SHP77 (cell line): ENCODE measurements at places on chromosomes 11 and 22.

- peak; percentile 76 for DNase-seq
These were observed 45.9 kb upstream of the SYT7 start for GRCh38 chr11:61626580-61627380.

GRCh38 chr11:33692013-33692504 is 8.6 kb downstream of the C11orf91 start:
- DNase-seq = no peak

- no peak for DNase-seq
These were observed 1.2 kb downstream of the DYNC2H1 start for GRCh38 chr11:103110391-103110790.

GRCh38 chr11:74605403-74605802 is 13.0 kb downstream of the POLD3 start:
- no peak for DNase-seq

- no peak for DNase-seq
These were observed 540 bp downstream of the MEN1 start for GRCh38 chr11:64809781-64810241.

GRCh38 chr22:20663941-20664593 is 109.8 kb upstream of the SERPIND1 start:
- DNase-seq = no peak

DNA sequence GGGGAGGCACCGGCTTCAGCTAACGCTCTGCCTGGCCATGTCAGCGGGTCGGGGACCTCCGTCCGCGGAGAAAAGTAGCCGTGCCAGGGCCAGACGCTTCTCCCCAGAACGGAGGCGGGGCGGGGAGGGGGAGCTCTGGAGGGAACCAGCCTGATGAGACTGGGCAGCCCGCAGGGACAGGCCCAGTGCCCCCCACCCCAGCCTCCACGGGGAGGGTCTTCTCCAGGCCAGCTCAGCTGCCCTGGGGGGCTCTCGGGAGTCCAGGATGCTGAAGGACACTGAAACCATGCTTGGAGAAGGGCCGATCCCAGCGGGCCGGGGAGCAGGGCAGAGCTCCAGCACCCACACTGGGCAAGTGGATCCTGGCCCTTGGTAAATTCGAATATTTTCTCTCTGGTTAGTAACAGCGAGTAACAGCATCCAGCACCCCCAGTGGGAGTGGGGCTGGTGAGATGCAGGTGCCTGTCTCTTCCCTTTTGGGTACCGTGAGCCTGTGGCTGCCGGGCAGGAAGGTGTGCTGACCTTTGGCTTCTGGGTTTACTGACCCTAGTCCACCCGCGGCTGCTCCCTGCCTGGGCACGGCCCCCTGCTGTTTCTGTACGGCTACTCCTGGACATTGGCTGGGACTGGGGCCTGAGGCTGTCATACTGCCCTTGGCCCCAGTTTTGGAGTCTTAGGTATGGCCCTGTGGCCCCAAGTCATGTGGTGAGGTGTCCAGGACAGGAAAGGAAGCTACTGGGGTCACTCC is 35.8 kb downstream of the GRAMD4 start:
- no peak for DNase-seq

- DNase-seq = no peak
These were observed 19.8 kb upstream of the FJX1 start for GRCh38 chr11:35598254-35599125.

GRCh38 chr11:66238786-66239413 is 29.5 kb upstream of the RAB1B start:
- no peak for DNase-seq

- DNase-seq = no peak
These were observed 14.3 kb upstream of the CAPN5 start for GRCh38 chr11:77052518-77052917.

GRCh38 chr22:31953261-31953660 is 8.9 kb downstream of the YWHAH start:
- DNase-seq = no peak

DNA sequence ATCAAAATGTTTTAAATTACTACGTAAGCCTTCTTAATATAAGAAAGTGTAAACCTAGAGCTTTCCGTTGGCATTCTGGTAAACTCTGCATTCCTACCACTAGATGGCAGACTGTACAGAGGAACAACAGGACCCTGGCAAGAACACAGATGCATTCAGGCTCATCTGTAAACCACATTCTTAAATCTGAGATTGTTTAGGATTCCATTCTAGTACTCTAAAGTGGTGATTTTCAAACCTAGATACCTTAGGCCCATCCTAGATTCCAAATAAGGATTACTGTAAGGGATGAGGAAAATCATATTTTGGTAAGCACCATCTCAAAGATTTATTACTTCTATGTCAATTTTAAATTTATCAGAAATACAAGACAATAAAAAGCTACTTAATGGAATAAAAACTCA is 26.9 kb downstream of the PICALM start:
- DNase-seq = peak; percentile 61

DNA sequence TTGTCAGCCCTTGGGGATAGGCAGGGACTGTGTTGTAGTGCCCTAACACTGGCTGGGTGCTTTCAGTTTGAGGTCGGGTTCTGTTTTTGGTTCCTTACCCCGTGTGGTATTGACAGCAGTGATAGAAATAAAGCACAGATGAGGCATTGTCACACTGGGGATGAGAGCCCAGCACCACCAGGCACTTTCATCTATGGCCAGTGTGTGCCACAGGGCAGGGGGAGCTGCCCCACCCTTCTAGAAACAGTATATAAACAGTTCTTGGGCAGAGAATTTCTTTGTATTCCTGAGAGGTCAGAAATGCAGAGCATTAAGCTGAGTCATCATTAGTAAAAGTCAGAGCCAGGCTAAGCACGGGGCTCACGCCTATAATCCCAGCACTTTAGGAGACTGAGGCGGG is 23.1 kb upstream of the CDC42EP2 start:
- no peak for DNase-seq

DNA sequence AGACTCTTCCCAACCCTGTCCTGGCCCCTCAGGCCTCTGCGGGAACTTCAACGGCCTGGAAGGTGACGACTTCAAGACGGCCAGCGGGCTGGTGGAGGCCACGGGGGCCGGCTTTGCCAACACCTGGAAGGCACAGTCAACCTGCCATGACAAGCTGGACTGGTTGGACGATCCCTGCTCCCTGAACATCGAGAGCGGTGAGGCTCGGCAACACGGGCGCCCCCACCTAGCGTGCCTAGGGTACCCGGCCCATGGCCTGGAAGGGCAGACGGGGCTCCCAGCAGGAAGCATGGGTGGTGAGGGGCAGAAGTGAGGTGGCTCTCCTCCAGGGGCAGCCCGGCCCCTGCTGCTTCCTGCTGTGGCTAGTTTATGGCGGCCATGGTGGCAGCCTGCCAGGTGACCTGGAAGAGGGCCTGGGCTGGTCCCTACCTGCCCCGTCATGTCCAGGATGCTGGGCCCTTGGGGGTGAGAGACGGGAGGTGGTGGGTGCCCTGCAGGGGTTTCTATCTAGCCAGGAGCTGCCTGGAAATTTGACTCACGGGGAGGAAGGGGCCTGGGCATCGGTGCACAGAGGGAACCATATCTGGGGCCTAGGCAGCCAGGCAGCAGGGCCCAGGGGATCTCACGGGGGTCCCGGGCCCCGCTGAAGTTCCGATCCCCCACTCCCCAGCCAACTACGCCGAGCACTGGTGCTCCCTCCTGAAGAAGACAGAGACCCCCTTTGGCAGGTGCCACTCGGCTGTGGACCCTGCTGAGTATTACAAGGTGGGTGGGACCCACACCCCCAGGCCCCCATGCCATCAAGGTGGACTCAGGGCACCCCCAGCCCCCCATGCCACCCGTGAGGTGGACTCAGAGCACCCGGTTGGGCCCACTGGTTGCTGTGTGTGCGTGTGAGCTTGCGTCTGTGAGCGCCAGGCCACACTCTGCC is 9.2 kb downstream of the MUC2 start:
- DNase-seq = no peak

DNA sequence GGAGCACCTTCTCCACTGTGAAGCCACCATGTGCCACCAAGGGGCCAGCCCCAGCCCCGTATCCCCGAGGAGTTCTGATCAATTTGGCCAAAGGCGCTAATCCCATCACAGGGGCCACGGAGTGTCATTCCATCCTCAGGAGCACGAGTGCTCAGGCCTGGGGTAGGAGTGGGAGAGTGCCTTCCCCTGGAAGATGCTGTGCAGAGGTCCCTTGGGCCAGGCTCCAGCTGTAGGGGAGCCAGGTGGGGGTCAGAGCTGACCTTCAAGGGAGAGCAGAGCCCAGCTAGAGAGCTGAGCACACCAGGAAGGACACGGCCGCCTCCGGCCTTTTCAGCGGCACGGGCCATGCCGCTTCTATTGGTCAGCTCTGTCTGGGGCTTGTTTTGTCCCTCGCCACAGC is 1459.9 kb downstream of the BRD1 start:
- DNase-seq = no peak

DNA sequence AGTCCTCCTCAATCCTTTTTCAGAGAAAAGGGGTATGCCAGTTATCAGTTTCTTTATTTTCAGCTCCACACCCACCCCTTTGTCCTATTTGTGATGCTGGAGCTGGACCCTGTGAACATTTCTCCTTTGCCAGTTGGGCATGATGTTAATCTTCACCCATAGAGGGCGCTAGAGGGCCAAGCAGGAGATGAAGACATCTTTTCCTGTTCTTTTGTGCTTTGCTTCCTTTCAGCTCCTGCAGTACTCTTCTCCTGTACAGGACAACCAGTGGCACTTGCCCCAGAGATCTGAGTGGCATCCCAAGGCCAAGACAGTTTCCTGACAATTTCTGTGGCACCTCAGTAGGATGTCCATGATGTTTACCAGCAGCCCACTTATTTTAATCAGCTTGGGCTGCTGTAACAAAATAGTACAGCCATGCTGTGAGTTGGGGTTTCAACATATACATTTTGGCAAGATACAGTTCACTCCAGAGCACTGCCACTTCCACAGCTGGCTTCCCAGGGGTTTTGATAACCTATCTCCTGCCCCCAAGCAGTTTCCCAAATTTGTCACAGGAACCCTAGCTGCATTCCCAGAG is 4.6 kb downstream of the SAA2 start:
- DNase-seq = peak; percentile 22

- DNase-seq = no peak
These were observed 3.4 kb upstream of the LDHC start for GRCh38 chr11:18408558-18409291.

- no peak for DNase-seq
These were observed 21.0 kb downstream of the PHLDB1 start for GRCh38 chr11:118628432-118628831.

DNA sequence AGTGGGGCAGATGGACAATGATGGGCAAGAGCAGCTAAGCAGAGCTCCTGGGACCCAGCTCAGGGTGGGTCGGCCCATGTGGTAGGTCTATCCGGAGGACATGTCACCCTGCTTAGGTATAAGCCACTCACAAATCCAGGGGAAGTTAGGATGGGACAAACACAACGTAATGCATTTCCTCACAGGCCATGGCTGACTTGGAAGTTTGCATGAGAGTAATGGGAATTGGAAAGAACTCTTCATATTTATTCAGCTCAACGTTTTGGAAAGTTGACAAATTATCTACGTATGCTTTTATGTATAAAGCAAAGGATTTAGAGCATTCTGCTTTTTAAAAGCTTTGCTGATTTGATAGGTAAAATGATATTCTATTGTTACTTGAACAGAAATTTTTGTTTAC is 74.9 kb downstream of the SMCO4 start:
- DNase-seq = peak; percentile 39

GRCh38 chr11:4086575-4087353 is 7.8 kb upstream of the RRM1 start:
- no peak for DNase-seq

- DNase-seq = no peak
These were observed 67.1 kb upstream of the TSPAN18 start for GRCh38 chr11:44659641-44660040.

DNA sequence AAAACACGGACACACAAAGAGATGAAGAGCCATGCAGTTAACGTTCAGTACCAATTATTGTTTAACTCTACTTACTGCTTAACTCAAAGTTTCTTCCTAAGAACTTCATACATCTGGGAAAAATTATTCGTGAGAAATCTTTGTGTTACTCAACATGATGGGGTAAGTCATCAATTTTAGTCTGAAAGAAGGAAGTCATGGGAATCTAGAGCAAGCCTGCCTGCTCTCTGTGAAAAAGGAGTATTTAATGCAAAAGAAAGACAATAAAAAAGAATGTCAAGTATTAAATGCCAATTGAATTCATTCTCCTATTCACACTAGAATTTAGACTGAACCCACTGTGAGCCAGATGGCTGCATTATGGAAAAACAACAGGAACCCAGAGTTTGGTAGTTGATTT is 16.0 kb downstream of the TMEM123 start:
- DNase-seq = no peak

- no peak for DNase-seq
These were observed 90.5 kb downstream of the PDE2A start for GRCh38 chr11:72583616-72584292.

- DNase-seq = no peak
These were observed 38.9 kb upstream of the MN1 start for GRCh38 chr22:27840436-27840835.

DNA sequence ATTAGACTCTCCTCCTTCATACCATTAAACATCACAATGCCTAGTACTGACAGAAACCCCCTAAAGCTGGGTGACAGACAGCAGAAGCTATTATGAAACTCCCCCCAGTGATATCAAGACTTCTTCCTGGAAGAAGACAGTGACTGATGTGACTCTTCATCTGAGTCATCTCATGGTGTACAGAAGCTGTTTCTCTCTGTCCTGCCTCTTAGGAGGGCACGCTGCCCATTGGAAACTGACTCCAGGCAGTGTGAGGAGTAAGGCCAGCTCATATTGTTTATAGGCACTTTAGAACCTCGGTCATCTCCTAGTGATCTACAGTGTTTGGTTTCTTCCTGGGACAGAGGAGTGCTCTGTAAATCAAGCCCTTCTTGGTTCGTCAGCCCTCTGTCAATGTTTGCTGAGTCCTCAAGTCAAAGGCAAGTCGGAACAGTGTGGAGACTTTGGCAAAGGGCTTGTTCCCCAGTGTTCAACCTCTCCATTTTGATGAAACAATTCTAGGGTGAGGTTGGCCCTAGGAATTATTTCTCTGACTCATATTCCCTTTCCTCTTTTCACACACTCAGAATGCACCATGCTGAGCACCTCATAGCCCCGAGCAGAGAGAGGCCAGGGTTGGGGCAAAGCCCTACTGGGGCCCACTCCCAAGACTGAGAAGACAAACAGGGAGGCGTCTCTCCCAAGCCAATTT is 172.5 kb upstream of the TMEM45B start:
- no peak for DNase-seq

GRCh38 chr11:28836285-28837081 is 728.3 kb downstream of the METTL15 start:
- no peak for DNase-seq

DNA sequence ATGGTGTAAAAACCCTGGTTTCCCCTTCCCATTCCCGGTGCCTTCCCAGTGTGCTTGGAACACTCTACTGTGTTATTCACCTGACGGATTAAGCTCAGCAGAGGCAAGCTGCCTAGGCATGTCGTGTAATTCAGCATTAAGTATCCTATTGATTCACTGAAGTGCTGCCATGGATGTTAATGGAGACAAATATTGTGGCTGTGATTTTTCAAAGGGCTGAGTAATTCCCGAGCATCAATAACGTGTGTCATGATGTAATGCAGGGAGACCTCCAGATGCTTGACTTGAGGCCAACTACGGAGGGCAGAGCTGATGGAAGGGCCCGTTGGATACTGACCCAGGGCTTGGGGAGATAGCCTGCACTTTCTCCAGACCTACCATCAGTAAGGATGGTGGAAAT is 269.0 kb downstream of the ST3GAL4 start:
- no peak for DNase-seq
